Stimulated activated CD8-positive, alpha-beta memory T cell treated with anti-CD3 and anti-CD28 coated beads, Interleukin-7, amount 100 ng/mL, for 48 hours (primary cell): ENCODE measurements at places on chromosomes 5 and 9.
A peak's percentile ranks its signal among the peaks of the same experiment; 100 is the strongest.

DNA sequence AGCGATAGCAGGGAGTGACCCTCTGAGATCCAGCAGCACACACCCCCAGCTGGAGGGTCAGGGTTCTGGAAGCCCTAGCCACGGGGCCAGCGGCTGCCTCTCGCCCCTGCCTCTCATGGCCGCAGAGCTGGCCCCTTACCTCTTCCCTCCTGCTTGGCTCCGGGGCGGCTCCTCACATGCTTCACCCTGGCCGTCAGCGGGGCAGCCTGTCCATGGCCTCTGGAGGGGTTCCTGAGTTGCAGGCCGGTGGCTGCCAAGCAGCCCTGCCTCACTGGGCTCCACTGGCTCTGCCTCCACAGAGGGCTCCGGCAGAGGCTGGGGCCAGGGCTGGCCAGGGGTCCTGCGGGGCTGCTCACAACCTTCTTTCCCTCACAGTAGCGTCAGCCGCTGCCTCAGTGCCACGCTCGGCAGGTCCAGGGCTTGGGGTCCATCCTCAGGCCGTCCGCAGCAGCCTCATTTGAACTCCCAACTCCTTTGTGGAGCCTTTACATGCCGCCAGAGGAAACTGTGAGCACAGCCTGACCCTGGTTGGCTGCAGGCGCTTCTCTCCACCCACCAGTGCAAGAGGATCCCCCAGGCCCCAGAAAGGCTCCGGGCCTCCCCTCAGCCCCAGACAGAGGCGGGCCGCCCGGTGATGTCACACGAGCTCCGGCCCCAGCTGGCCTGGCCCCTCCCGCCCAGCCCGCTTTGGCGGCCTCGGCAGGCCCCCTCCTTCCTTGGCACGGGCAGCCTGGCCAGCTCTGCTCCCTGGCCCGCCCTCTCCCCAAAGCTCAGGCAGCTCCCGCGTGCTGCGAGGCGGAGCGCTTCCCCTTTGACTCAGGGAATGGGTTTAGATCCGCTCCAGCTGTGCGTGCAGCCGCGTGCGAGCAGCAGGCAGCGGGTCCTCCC is at the start of gene ANGPTL2:
Gene ANGPTL2, minus strand, starts transcription at position 460 of the 888 bp plus-strand sequence. CDS start 13,904 bp downstream, outside the sequence.
- no peak for DNase-seq

- DNase-seq: no peak
These were observed 58.0 kb downstream of the GDA start for GRCh38 chr9:72207278-72207677.

DNA sequence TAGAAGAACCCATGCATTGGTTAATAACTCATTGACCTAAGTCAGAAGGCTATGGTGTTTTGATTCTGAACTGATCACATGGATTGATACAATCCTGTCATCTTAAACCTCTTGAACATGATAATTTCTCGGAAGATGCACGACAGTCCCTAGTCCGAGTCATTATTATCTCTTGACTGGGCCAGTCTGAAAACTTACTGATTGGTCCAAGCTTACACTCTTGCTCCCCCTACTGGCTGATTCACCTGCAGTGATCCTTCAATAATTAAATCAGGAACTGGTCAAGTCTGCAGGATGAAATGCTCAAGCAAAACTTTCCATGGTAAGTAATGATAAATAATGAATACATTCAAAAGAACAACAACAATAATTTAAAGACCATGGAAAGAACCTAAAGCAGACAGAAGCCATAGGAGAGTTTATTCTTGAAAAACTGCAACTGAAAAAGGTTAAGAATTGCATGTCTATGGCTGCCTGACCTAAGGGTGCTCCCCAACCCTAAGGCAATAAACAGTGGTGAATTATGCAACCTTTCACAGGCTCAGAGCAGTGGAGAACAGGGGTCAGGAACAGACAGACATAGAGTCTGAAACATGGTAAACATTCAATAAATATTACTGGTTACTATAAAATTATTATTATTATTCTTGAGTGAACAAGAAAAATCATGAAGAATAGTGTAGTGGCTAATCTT is 79.3 kb downstream of the BRINP1 start:
- DNase-seq: no peak

DNA sequence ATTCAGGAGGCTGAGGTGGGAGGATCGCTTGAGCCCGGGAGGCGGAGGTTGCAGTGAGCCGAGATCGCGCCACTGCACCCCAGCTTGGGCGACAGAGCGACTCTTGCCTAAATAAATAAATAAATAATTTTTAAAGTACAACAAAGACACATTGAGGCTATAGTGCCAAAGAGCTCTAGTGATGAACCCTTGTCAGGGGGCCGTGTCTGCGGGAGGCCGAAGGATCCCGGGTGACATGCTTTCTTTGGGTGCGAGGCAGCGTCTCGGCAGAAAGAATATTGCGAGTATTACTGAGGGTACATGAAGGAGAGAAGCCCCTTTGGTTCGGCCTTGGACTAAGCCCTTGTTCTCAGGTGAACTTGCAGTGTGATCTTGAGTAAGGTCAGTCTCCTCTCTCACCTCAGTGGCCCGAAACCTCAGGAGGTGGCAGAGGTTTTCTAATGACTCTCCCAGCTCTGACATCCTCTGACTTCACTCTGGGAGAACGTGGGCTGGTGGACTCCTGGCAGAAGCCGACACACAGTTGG is 397 bp upstream of the RECK start:
- DNase-seq: no peak

DNA sequence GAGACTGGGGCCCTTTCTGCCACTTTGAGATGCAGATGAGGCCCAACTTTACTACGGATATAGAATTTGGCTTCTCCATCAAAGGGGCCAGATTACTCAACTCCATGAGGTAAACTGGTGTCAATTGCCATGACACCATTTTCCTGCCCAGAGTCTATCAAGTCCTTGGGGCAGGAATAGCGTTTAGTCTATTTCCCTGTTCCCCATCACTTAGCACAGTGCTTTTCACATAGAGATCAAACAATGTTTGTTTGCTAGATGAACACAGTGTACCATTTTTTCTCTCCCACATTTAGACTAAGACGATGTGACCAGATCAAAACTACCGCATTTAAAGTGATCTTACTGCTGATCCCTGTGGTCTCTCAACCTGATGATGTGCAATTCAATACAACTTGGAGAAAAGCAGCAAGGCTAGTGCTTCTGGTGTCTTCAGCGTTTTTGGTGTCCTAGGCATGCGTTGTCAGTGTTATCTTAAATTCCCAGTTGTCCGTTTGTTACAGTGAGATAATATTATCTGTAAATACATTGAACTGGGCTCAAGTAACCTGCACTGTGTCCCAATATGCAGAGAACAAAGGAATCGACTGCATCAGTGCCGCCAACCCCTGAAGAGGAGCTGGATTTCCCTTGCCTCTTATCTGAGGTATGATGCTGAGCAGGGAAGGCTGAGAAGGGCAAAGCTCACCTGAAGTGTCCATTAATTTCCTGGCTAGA is 446.2 kb downstream of the PLK2 start:
- no peak for DNase-seq

DNA sequence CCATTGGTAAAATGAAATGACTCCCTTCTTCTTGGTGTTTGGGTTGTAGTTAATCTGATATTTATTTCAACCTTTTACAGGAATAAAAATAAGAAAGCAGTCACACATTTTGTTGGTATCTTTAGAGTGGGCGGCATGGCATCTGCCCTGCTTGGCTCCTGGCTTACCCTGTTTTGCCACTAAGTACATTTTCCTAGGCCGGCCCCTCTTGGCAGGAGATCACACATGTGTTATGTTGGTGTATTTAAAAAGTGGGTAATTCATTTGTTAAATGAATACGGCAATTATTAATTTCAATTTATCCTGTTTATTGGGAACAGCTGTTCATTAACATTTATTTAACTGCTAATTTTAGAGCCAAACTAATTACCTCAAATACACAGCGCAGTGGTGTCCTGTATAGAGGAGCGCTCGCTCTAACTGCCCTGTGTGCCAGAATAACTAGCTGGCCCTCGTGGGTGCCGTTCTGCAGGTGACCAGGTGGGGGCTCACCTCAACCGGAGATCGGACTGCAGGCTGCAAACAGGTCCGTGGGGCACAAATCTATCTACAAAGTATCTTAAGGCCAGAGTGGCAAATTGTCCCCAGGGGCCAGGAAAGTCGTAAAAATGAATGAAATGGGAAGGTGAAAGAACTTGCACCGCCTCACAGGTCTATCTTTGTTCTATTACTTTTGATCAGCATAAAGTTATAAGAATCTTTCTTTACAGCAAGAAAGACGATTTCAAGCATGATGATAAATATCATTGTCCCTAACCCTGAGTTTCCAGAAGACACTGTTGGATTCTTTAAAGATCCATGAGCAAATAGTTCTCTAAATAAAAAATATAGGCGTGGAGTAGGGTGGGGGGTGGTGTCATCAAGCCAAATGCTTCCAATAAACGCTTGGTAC is 26.2 kb upstream of the GPR151 start:
- DNase-seq: peak; percentile 47

- DNase-seq: no peak
These were observed 5.6 kb upstream of the SEC24A start for GRCh38 chr5:134642931-134643530.

DNA sequence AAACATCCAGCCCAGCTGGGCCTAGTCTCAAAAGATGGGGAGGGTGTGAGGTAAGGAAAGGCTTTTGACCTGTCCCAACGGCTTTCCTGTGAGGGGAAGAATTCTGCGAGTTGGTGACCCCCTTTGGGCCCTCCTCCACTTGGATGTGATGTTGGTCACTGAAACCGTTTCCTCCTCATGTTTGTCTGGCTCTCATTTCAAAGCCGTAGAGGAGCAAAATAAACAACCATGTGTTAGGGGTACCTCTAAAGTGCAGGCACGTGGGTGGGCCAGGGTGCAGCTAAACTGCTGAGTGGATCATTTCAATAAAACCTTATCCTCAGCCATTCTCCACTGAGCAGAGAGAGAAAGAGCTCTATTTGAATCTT is 84.3 kb upstream of the MELK start:
- DNase-seq: no peak

DNA sequence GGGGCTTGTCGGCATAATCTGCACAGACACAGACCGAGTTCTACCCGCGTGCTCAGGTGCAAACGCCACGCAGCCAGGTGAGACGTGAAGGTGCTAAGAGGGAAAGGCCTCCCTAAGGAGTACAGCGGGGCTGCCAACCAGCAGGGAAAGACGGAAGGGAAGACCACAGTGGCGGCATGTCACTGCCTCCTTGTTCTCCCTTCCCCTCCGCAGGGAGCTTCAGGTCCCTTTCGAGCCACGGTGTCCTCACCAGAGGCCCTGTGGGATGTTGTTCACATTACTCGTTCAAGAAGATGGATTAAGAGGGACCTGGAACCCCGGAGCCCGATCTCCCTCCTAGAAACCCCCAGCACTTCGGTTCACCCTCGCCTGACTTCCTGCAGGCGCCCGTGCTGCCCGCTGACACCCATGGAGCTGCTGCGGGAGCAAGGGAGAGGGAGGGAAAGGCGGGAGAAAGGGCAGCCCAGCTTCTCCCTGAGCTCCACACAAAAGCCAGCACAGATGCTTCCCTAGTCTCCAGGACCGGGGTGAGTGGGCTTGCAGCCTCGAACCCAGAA is 686 bp downstream of the BRD9 start:
- no peak for DNase-seq

- no peak for DNase-seq
These were observed 49.5 kb downstream of the DAB2IP start for GRCh38 chr9:121700832-121701419.

DNA sequence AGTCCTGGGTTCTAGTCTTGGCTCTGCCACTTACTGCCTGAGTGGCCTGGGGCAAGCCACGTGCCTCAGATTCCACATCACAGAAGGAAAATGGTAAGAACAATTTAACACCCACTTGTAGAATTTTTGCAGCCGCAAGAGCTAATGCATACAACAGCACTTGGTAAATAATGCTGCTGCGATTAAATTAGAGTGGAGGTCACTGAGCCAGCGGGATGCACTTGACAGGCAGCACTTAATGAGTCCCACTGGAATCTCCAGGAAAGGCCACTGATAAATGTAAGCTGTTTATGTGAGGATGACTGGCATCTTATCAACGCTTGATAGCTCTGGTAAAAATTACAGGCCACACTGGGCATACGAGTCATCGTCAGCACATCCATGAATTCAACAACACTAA is 59.4 kb upstream of the UBTD2 start:
- DNase-seq: no peak

- no peak for DNase-seq
These were observed 86.0 kb downstream of the FBXL7 start for GRCh38 chr5:15585841-15586591.

DNA sequence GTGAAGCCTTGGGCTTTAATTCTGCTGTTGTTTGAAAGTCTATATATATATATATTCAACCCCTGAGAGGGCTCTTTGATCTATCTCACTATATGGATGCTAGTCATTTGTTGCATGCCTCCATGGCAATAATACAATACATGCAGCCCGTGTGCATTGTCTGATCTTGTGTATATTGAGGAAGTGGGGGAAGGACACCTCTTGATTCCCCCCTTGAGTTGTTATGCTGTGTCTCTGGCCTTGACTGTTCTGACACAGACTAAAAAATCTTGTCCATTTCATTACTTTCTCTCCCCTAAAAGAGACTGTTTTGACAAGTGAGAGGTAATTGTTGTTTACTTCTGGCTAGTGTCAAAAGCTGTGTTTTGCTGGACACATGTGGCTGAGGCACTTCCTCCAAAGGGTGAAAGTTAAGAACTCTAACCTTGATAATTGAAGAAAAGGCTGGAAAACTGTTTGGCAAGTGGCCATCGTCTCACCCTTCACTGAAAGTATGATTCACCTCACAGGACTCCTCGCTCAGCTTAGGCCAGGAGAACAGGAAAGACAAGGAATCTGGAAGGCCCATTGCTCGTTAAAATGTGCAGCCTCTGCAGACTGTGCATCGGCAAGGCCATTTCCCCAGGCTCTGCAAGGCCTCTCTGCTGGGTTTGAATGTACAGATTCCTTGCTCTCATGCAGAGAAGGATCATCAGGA is 304.0 kb downstream of the PRELID2 start:
- DNase-seq: no peak

DNA sequence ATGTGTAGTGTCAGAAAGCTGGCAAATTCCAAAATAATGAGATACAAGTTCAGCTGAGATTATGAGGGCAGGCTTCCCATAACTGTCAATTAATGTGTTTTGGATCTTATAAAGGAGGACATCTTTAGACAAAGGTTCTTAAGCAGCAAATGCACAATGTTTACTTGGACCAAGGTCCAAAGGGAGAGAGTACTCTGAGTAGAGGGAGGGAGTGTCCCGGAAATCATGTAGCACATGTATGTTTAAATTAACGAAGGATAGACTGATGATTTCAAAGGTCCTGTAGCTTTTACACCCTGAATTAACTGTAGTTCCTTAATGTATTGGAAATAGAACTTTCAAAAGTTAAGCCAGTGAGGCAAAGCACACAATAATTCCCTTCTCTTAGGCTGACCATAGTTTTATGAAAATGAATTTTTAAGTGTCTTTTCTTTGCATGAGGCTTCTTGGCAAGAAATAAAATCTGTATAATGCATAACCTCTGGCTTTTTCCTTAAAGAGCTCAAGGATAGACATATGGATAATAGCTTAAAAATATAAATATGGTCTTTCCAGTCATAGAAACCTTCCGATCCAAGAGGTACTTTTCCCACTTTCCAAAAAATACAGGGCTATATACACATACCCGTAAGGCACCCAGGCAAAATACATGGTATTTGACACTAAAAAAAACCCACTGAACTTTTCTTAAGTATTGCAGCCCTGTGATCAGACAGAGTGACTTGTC is 93.0 kb downstream of the PCSK5 start:
- DNase-seq: no peak
